ENCODE measurements at places on chromosomes 5 and 9.

DNA sequence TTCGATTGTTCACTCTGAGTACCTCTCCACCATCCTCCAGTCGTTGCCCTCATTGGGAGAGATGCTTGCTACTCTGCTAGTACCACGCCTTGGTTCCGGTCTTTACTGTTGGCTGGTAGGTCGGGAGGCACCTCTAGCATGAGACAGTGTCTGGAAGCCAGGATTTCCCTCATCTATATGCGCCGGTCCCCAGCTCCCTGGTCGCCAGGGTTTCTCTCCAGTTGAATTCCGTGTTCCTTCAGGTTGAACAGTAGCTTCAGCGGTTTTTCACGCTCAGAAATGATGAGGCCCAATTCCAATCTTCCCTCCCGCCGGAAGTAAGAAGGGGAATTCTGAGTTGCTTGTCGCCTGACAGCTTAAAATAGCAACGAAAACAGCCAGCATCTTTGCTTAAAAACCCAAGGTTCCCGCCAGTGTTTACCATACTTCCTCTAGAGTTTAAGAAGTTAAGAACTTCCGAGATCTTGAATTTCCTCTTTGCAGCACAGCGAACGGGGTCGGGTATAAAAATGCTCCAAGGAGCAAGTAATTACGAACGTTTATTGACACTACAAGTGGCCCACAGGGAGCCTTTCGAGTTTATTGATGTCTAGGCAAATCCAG is 1.3 kb upstream of the ST8SIA4 start:
- no peak for DNase-seq

GRCh38 chr5:78289911-78290310 is 4.6 kb downstream of the AP3B1 start:
- no peak for DNase-seq

DNA sequence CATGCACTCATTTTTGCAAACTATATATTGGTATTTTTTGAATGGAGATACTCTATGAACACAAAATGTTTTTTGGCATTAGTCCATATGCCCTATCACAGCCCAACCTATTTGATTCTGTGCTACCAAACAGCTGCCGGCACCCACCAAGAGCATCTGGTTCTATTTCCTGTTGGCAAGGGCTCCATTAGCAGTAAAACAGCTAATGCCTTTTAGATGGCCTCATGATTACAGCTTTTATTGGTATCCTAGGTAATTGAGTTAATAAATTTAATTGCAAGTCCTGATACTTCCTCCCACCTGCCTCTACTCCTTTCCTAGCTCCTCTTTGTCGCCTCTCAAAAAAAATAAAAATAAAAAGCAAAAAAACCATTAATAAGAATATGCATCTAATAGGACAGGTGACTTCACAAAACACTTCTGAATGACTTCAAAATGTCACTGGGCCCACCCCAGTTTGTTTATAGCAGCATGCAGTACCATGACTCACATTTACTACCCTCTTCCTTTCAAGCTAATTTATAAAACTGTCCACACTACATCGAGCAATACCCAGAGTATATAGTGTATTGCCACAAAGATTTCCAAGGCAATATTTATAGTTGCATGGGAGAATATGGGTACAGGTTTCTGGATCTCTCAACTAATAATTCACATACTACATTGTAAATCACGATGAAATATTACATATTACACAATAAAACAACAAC is 620.4 kb downstream of the SLCO4C1 start:
- no peak for DNase-seq

- DNase-seq = no peak
Measured at GRCh38 chr5:172213126-172213525, 19.2 kb downstream of the EFCAB9 start.

GRCh38 chr5:168843277-168844015 is 264.3 kb upstream of the PANK3 start:
- DNase-seq = no peak

DNA sequence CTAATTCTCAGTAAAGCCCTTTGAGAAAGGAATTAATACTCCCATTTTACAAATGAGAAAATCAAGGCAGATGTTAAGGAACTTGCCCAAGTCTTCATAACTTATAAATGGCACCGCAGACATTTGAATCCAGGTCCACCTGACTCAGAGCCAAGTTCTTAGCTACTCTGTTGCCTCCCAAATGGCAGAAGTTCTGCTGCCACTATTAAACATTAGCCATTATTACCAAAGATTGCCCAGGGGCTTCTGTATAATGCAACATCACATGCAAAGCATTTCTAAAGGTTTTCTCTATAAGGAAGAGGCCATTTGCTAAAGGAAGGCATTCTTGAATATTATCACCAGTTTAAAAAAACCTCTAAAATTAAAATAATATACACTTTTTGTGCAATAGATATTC is 28.3 kb downstream of the TPD52L3 start:
- no peak for DNase-seq

- no peak for DNase-seq
Measured at GRCh38 chr9:103193992-103194391, 198.9 kb downstream of the CYLC2 start.

- no peak for DNase-seq
Measured at GRCh38 chr9:127495884-127496555, 44.7 kb downstream of the LRSAM1 start.

DNA sequence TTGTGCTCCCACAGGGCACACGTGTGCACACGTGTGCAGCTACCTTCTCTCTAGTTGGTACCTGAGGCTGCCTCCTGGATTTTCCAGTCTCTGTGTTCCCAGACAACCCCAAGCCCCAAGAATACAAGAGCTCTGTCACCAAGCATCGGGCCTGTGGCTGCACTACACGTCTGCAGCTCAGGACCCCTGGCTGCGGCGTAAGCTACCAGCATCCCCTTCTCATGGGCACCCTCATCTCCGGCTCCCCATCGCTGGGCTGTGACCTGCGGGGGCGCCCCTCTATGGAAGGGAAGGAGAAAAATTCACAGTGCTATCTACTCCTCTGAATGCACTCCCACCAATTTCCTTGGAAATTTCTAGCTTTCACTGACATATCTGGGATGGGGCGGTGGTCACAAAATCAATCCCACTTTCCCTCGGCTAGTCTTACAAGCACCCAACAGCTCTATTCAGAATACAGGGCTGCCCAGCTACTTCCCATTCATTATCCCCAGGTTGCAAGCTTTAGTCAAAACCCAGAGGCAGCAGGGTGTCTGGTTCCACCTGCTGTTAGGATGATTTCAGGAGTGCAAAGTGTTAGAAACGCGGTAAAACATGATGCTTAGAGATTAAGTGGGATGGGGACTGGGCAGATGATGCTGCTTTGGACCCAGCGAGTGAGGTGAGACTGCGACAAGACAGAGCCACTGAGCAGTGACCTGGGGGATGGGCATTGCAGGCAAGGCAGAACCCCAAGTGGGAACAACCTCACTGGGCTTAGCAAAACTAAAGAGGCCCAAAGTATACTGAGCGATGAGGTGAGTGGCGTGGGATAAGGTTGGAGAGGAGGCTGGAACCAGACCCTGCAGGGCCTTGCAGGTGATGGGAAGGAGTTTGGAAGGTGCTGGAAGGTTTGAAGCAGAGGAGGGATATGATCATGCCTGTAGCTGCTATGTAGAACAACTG is 121.7 kb downstream of the KCNIP1 start:
- DNase-seq = no peak

All from AG09309 (cell line).